ENCODE measurements at places on chromosomes 2 and 18. TPM values are rescaled to one million over a fixed set of nuclear protein-coding genes. Genes with fewer than 3 reads are reported as not detected.
A peak's percentile ranks its signal among the peaks of the same experiment; 100 is the strongest.

The TMEM150A gene
- 40.9 TPM for polyA plus RNA-seq

- peaks cover 5% of the 10 kb centered on the region for H3K4me1 ChIP-seq
- no peak overlapping the region for H3K27ac ChIP-seq
- peak overlapping the region; percentile 35 for H3K4me3 ChIP-seq
- DNase-seq = no peak
- no peaks in the 10 kb centered on the region for H3K27me3 ChIP-seq
Observed at GRCh38 chr2:241733391-241734207, 831 bp upstream of the D2HGDH start.

GRCh38 chr2:181738074-181738473 lies 57.8 kb upstream of the NEUROD1 start:
- peaks cover 3% of the 10 kb centered on the region for H3K4me1 ChIP-seq
- H3K27me3 ChIP-seq = no peaks in the 10 kb centered on the region
- no peaks in the 10 kb centered on the region for H3K36me3 ChIP-seq
- H3K27ac ChIP-seq = no peak overlapping the region
- H3K4me3 ChIP-seq = no peak overlapping the region
- no peak for DNase-seq

DNA sequence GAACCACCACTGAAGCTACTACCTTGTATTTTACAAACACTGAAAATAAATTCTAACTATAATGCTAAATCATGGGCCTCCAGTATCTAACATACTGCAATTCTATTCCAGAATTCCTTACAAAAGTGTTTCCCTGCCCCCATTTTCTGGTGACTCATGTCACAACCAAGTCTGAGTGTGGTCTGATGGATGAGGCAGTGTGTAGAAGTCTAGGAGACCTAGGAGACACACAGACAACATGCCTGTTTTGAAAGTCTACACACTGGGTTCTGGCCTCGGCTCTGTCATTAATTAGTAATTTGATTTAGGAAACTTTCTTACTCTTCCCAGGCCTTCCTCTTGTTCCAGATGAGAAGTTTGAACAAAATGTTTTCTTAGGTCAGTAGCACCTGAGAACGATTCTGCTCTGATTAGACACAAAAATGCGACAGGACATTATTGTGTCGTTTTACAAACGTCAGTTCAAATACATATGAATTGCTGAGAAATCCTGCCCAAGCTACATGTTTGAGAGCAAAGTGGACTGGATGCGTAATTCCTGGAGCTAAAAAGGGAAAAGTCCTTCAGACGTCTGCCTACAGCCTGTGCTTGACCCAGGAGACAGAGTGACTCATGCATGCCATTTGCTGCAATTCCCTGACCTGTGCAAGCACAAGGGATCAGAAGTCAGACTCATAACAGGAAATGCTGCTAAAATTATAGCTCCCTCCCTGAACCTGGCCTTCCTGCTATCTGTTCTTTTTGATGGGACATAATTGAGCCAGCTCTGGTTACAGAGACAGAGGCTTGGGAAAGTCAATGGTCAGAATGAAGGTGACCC lies 494.4 kb downstream of the SOX11 start:
- peak; percentile 87 for DNase-seq
- H3K36me3 ChIP-seq = no peaks in the 10 kb centered on the region
- no peak overlapping the region for H3K4me3 ChIP-seq
- peaks cover 11% of the 10 kb centered on the region for H3K4me1 ChIP-seq
